T-helper 1 cell (primary cell): ENCODE measurements at places on chromosomes 13 and 19.

- DNase-seq, result no peak
These were observed 120.6 kb upstream of the GPR12 start for GRCh38 chr13:26881154-26881553.

- DNase-seq, result peak; percentile 25
These were observed 47.2 kb downstream of the ZAR1L start for GRCh38 chr13:32267836-32268439.

GRCh38 chr13:26133286-26133685 is 81.5 kb upstream of the SHISA2 start:
- no peak for DNase-seq

DNA sequence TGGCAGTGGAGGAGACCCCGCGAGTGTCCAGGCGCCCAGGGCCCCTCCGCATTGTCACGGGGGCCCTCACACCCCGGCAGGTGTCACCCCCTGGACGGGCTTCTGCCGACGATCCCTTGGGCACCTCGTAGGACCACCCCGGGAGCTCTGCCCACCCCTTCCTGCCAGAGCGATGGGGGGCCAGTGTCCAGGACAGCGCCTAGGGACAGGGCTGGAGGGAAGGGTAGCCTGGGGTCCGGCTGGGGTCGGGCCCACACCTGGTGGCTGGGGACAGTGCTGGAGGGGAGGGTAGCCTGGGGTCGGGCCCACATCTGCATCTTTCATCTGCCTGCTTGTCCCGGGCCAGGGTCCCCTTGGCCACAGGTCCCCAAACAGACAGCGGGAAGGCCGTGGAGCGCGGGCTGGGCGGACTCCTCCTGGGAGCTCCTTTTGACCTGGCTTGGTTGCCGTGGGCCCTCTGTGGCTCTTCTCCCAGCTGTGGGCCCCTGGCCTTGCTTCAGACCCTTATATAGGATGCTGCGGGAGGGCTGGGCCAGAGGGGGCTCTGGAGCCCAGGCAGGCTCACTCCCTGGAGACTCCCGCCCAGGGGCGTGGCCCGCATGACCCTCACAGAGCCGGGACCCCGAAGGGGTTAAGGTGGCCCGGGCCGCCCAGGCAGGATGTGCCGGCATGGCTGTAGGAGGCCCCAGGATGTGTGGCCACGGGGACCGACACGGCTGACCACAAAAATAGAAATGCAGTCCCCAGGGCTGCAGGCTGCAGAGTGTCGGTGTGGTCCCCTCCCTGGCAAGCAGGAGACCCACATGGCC is 74.1 kb upstream of the MCF2L start:
- DNase-seq, result no peak

- DNase-seq, result no peak
These were observed 18.8 kb downstream of the CYTH2 start for GRCh38 chr19:48487948-48488347.

DNA sequence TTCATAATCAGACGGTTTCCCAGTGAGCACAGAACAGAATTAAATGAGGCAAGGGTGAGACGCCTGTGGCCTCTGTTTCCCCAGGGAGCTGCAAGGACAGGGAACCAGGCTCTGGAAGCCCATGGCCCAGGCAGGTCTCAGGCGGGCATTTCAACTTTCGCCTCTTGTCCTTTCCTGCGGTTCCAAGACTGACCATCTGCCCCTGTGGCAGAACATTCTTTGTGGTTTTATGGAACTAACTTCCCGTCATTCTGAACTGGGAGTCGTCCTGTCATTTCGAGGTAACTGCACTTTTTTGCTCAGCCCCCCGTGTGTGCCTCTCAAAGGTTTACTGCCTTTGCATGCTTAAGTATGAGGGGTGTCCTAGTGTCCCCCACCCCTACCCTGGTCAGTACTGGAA is 70.9 kb downstream of the KL start:
- DNase-seq, result no peak

- no peak for DNase-seq
These were observed 16.2 kb upstream of the ZNF414 start for GRCh38 chr19:8530061-8530679.

DNA sequence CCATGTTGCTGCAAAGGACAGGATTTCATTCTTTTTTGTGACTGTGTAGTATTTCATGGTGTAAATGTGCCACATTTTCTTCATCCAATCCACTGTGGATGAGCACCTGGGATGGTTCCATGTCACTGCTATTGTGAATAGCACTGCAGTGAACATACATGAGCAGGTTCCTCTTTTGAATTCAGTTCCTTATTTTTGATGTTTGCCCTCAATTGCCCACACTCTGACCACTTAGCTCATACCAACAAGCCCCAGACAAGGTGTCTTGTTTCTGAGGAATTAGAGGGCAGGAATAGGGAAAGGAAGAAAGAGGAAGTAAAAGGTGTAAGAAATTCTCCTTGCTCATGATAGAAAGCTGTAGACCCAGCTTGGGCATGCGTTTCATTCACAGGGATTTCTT is 244.2 kb upstream of the ZNF507 start:
- no peak for DNase-seq

DNA sequence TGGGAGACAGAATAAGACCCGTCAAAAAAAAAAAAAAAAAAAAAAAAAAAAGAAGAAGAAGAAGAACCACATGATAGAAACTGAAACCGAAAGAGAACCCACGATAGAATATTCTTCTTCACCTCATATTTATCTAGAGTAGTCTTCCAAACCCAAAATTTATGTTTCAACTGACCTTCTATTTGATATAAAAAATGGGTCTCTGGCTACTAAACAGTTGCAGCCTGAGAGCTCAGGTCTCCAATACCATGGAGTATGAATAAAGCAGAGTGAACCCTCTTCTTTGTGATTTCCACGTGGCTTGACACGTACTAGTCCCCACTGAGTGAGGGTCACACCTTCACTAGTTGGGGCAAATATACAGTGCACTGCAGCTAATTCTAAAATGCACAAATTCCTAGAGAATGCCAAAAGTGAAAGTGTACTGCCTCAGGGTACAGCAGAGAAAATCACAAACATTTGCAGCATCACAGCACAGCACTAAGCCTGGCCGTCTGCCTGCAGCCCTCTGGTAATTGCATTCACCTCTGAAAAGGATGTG is 30.8 kb upstream of the RFC3 start:
- no peak for DNase-seq

- no peak for DNase-seq
These were observed 97.1 kb upstream of the IRS2 start for GRCh38 chr13:109883181-109884180.

- DNase-seq, result no peak
These were observed 32.2 kb upstream of the TEX29 start for GRCh38 chr13:111288276-111288675.

- DNase-seq, result no peak
These were observed 34.3 kb downstream of the ATP4B start for GRCh38 chr13:113623491-113624234.

DNA sequence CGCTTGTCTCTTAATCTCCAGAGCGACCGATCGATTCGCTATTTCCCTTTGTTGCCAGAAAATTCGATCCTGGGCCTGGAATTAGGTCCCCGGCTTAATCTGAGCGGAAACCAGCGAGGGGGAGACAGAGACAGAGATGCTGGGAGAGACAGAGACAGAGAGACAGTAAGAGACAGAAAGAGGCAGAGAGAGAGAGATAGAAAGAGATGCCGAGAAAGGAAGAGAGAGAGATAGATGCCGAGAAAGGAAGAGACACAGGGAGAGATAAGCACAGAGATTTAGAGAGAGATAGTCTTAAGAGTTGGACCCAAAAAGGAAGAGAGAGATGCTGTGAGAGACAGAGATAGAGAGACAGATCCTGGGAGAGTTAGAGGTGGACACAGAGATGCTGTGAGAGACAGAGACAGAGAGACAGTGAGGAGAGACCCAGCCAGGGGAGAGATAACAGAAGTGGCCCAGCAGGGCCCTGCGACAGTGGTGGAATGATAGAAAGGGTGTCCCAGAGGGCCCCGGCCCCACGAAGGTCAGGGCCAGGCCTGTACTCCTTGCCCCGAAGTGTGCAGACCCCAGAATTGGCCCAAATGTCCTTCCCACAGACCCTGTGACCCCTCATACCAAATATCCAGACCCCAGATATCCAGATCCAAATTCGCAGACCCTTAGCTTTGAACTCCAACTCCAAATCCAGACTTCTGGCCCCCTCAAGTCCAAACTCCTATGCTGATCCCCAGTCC is 1.3 kb downstream of the ERFL start:
- no peak for DNase-seq

GRCh38 chr13:46182491-46182877 is 507 bp upstream of the LCP1 start:
- no peak for DNase-seq

DNA sequence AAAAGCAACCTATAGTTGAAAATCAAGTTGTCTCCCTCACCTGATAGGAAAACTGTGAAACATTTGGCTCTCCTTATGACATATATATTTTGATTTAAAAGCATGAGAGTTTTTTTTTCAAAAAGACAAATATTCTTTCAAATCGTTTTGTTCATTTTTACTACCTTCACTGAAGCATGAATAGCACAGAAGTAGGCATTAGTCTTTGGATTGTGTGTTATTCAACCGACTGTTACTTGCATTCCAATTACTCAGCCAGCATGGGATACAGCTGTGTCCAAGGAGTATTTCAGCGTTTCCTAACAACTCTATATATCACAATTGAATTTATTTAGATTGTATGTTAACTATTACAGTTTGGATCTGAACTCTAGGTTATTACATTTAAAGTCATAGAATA is 135.2 kb downstream of the PCDH9 start:
- no peak for DNase-seq

GRCh38 chr13:23504180-23504579 is 66.0 kb upstream of the TNFRSF19 start:
- no peak for DNase-seq

- peak; percentile 67 for DNase-seq
These were observed 2.5 kb downstream of the ATP5F1D start for GRCh38 chr19:1243768-1244692.

- DNase-seq, result no peak
These were observed 28.9 kb downstream of the NBEA start for GRCh38 chr13:34970961-34971360.
